ENCODE measurements at places on chromosomes 7 and 10.

GRCh38 chr10:30171601-30172000, 112.2 kb upstream of the JCAD start:
- DNase-seq = no peak

DNA sequence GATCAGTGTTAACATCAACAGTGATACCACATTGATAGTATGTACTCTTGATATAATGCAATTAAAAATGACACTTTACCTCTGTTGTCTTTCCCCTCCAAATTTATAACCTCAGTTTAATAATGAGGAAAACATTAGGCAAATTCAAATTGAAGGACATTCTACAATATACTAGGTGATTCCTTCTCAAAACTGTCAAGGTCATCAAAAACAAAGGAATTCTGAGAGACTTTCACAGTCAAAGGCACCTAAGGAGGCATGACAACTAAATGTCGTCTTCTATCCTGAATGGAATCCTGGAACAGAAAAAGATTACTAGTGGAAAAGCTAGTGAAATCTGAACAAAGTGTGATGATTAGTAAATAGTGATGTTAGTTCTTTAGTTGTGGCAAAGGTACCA, 22.3 kb upstream of the NXPH1 start:
- DNase-seq = no peak

GRCh38 chr10:76432016-76433012, 1000.9 kb downstream of the LRMDA start:
- DNase-seq = no peak

GRCh38 chr7:87370660-87371180, 25.3 kb downstream of the CROT start:
- DNase-seq = no peak

DNA sequence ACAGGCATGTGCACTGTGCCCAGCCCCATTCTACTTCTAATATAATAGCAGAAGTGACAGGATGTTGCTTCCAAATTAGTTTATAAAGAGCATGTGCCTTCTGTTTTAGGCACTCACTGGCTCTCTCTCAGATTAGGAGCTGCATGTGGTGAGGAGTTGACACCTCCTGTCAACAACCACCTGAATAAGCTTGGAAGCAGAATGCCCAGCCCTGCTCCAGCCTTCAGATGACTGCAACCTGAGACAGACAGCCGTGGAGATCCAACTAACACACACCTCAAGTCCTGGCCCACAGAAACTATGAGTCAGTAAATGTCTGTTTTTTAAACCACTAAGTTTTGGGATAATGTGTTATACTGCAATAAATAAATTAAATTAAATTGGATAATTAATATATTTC, 54.5 kb downstream of the PARD3 start:
- no peak for DNase-seq

GRCh38 chr10:108808228-108808627, 1115.1 kb downstream of the XPNPEP1 start:
- DNase-seq = no peak

DNA sequence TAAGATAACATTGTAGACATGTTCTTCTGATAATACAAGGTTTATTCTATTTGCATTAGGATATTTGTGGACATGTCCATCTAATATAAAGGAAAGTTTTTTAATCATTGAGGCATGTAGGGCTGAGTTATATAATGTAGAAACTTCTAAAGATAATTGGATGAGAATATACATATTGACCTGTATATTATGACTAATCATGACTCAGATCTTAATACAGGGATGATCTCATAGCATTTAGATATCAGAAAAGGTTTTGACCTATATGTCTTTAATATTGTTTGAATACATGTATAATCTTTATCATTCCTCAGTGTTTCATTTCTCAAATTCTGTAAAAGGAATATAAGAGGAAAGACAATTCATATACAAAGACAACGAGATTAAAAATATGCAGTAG, 39.2 kb downstream of the CD36 start:
- no peak for DNase-seq

DNA sequence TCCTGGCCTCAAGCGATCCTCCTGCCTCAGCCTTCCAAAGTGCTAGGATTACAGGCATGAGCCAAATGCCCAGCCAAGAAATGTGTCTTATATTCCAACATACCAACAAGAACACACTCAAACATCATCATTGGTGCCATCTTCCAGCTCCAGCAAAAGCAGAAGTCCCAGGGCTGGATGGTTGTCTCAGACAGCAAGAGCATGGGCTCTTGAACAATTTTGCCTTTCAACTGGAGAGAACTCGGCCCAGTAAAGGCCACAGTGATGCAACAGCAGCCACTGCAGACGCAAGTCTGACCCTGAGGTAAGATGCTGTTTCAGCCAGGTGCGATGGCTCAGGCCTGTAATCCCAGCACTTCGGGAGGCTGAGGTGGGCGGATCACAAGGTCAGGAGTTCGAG, 52.8 kb upstream of the NFE2L3 start:
- DNase-seq = no peak

GRCh38 chr10:114499630-114500190, 95.4 kb upstream of the AFAP1L2 start:
- peak; percentile 73 for DNase-seq

GRCh38 chr7:144142187-144142586, 19.2 kb downstream of the OR2A14 start:
- DNase-seq = no peak

GRCh38 chr10:104297697-104298660, 29.0 kb downstream of the GSTO2 start:
- no peak for DNase-seq

GRCh38 chr10:98193037-98193436, 58.6 kb downstream of the R3HCC1L start:
- no peak for DNase-seq

- DNase-seq = peak; percentile 55
These were observed at the start of gene SLK for GRCh38 chr10:103966671-103967447. SLK (plus strand) TSS chr10:103967140; CDS start chr10:103967746, 606 bp downstream.

DNA sequence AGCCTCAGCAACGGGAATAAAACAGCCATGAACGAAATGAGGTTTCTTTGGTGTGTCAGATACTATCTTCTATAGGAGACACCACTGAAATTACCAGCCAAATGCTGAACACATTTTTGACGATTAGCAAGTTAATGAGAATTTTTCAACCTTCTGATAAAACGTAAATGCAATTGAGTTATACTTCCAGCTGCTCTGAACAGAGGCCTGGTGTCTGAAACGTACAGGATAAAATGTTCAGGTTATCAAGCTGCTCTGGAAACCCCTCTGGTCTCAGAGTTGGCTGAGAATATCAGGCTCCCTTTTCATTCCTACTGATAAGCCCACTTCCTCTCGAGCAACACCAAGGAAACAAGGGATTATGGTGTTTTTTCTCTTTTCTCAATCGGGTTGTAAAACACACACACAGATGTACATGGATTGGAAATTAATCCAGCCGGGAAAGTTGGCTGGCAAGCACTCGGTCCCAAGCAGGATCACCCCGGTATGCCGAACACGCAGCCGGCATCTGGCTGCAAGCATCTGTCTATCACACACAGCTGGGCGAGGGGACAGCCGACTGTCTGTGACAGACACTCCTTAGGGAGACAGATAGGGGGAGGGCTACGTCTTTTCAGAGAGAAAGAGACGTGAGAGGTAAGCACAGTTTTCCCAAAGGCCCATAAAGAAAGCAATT, 171.8 kb downstream of the PRKAG2 start:
- no peak for DNase-seq

GRCh38 chr10:7409045-7409731, 1.6 kb downstream of the SFMBT2 start:
- peak; percentile 47 for DNase-seq

DNA sequence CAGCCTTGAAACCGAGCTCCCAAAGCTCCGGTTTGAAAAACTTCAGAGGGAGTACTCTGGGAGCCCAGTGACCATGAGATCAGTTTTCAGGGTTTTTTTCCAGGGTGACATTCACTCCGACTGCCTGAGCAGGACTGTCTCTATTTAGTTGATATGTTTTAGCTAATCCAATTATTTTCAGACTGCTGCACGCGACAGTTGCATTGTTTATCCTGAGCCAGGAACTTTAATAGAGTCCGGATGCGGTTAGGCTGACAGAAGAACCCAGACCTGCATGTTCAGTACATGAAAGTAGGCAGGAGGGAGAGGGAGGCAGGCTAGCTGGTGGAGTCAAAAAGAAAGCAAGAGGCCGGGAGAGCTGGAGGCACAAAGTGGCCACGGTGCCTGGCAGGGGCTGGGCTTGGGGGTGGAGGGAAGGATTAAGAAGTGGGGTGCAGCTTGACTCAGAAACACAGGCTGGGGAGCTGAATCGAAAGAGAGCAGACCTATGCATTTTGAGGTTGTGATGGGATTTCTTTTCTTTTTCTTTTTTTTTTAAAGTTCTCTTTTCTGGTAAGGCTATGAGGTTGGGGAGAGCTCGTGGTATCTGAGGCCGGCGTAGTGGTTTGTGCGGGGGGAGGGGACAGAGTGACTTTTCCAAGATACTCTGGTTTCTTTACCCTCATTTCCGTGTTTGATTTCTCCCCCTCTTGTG, 5.7 kb downstream of the GATA3 start:
- peak; percentile 63 for DNase-seq

DNA sequence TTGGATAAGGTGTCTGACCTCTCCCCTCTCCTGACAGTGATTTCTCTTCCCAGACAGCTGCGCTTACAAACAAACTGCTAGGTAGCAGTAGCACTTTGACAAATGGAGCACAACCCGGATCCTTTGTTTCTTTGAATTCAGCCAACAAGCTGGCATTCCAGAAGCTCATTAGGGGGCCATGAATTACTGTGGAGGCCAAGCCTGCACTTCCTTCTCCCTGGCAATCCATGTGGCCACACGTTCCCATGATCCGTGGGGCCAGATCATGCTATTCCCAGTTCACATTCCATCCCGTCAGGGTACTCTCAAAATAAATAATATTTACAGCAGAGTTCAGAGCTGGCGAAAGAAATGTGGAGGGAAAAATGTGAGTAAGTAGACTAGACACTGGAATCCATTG, 172.4 kb downstream of the PRPF18 start:
- DNase-seq = no peak

- no peak for DNase-seq
These were observed 128.3 kb downstream of the TPST1 start for GRCh38 chr7:66333443-66333842.

- DNase-seq = no peak
These were observed 4.6 kb downstream of the ITGB1 start for GRCh38 chr10:32953277-32953927.

DNA sequence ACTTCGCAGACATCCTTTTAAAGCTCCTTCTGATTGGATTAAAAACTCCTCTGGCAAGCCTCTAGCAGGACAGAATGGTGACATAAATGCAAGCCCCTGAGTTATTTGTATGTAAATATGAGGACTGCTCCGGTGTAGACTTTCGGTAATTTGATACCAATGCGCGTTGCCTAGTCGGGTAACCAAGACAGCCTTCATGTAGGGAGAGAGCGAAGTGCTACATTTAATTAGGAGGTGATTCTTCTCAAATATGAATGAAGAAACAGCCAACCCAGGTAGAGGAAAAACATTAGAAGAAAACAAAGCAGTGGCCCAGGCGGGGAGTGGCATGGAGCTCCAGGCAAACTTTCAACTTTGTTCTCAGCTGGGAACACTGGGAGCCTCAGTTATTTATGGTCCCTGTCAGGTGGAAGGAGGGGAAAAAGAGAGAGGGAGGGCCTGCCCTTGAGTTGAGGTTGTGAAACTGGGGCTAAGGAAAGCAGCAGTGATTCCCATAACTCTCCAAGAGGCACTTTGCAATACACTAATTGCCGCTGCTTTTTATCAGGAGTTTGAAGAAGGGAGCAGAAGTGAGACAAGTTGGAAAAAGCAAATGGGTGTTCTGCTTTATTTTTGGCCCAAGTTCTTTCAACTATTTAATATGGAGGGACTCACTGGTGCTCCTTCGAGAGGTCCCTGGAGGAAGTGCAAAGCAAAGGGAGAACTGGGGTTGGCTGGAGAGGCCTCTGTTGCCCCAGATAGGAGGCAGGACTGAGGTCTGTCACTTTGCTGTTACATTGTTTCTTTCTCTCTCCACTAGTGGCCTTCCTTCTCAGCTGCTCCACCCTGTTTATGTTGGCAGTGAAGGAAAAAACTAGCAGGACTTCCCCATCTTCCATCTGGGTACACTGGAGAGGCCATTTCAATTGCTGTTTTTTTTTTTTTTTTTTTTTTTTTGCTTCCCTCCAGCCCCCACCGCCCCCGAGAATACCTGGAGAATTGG, 234.6 kb upstream of the CCDC6 start:
- no peak for DNase-seq

GRCh38 chr10:89207801-89208551, 859 bp upstream of the CH25H start:
- no peak for DNase-seq

- DNase-seq = no peak
These were observed 186.6 kb upstream of the CELF2 start for GRCh38 chr10:10831085-10831484.

GRCh38 chr10:76523246-76523645, 1091.8 kb downstream of the LRMDA start:
- DNase-seq = no peak

DNA sequence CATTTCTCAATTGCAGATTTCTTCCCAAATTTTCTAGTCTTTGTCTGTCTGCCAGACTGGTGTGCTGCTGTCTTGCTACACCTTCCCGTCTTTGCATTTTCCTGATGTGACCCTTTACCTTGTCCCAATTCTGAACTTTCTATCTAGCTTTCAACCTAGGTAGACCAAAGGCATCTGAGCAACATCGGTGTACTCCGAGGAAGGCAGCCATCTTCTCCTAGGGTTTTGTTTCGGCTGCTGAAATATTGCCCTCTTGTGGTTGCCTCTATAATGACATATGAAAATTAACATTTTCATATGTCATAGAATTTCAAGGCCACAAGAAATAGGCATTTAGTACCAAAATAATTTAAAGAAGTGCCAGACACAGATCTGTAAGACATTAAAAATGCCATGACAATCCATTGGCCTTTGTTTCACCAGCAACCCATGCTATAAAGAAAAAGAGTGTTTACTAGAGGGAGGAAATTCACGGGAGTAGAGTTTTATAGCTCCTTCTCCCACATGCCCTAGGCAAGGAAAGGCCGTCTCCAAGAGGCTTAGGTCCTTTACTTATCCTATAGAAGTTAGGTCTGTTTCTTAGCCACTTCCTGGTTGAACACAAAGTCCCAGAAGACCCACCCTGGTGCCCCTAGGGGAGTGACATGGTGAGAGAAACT, 23.4 kb downstream of the OR9A2 start:
- DNase-seq = peak; percentile 14

GRCh38 chr10:51073453-51074237, 642 bp upstream of the PRKG1 start:
- DNase-seq = no peak
